ENCODE measurements at places on chromosomes 1 and 21.

DNA sequence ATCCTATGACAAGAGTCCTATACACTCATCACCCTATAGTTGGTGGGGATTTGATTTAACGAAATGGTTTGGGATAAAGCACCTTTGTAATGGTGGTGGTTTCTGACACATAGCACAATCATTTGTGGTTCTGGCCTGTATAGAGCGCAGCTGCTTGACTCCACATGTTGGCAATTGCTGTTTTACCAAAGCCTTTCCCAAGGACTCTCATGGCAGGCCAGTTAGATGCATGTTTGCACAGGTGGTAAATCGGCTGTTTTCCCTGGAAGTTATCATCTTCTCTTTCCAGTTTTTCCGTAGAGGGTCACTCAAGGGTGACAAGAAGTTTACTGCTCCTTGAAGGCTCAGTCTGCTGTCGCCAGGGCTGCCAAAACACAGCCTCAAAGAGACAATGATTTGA lies 17.1 kb upstream of the XPR1 start:
- no peak for DNase-seq

DNA sequence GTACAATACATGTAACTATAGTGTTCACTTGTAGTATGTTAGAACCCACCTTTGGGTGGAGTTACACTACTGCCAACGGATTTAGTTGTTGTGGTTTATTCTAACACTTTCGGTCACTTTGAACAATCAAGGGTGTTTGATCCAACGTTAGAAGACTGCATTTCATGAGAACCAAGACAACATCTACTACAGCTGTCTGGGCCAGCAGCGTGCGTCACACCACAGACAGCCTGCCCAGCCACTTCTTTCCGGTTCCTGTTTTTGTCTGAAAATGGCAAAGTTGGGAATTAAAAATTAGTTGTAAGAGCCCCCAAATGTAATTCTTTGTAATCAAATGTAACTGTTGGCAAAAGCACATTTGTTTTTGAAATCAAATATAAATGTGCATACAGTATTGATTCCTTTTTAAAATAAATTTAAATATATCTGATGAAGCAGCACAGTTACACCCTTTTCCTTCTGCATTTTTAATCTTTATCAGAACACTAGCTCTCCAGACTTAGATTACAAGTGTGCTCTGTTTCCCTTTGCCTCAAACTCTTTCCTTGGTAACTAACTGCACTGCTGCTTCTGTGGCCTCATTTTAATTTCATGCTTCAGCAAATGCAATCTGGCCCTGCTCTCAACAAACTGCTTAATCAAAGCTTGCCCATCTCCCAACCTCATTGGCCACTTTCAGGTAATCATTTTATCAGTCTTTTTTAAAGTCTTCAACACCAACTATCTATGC lies 86.6 kb upstream of the DPH5 start:
- DNase-seq, result no peak

DNA sequence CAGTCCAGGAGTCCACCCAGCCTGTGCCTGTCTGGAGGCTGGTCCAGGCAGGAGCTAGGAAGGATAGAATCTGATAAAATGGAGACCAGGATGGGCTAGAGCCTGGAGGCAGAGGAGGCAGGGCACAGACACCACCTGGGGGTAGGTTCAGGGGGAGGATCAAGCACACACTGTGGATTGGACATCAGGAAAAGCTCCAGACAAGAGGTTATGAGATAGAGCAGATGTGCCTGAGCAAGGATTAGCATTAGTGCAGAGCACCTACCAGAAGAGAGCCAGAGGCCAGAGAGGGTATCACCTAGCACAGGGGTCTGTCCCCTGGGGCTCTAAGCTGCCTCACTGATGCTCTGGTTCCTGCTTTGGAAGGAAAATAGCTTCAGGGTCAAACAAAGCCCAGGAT lies 216.7 kb upstream of the ZC3H12A start:
- DNase-seq, result no peak

GRCh38 chr1:41476807-41477361 lies 7.6 kb downstream of the EDN2 start:
- no peak for DNase-seq

DNA sequence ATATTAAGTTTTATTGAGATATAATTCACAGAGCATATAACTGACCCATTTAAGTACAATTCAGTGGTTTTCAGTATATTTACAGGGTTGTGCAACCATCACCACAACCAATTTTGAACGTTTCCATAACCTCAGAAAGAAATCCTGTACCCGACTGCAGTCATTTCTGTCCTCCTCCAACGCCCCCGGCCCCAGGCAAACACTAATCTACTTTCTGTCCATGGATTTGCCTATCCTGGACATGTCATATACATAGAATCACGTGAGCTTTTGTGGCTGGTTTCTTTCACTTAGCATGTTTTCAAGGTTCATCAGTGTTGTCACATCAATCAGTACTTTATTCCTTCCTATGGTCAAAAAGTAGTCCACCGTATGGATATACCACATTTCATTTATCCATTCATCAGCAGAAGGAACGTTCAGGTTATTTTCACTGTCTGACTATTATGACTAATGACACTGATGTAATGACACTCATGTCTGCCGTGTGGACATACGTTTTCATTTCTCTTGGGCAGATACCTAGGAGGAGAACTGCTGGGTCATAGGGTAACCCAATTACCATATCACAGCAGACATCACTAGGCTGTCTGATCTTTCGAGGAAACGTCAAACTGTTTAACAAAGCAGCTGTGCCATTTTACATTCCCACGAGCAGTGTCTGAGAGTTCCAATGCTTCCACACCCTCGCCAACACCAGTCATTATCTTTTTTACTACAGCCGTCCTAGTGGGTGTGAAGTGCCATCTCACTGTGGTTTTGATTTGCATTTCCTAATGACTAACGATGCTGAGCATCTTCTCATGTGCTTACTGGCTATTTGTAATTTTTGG lies 30.8 kb downstream of the MRPL37 start:
- no peak for DNase-seq

DNA sequence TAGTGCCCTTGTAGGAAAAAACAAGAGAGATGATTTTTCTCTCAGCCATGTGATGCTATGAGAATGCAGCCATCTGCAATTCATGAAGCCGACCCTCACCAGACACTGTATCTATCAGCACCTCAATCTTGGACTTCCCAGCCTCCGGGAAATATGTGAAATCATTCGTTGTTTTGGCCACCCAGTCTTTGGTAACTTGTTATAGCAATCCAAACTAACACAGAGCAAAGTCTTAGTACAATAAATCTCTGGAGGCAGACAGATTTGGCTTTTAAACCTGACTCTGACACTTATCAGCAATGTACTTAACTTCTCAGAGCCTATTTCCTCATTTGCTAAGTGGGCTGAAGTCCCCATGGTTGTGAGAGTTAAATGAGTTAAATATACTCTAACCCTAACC lies 5.1 kb upstream of the MED18 start:
- DNase-seq, result no peak

- DNase-seq, result peak; percentile 65
Measured at GRCh38 chr1:181083842-181084605, 4.5 kb upstream of the IER5 start.

DNA sequence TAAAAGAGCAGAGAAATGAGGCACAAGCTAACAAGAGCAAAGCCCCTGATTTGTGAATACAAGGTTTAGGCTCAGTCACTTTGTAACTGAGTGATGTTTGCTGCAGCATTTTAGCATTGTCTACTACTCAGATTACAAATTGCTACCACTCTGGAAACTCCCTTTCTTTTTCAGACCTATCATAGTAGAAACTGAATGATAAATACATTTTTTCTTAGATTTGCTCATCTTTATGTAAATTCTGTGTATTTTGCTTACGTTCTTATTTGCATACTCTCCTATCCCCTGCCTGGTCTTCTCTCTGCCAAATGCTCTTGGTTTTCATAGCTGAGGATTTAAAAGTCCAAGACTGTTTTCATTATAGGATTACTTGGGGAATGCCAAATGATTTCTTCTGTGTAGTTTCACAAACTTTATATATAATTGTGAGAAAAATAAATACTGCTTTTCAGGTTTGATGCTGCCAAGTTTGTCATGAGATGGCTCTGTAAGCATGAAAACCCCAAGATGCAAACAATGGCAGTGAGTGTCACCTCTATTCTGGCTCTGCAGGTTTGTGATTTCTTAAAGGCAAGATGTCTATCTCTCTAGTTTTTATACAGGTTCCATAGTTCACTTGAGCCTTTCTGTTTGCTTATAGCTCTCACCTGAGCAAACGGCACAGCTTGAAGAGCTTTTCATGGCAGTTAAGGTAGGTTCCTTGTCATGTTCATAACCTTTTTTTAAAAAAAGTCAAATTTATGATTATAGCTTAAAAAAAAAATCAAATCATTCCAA lies 24.7 kb downstream of the ZYG11A start:
- DNase-seq, result no peak

- no peak for DNase-seq
Measured at GRCh38 chr21:35727830-35728229, 332.5 kb downstream of the SETD4 start.

DNA sequence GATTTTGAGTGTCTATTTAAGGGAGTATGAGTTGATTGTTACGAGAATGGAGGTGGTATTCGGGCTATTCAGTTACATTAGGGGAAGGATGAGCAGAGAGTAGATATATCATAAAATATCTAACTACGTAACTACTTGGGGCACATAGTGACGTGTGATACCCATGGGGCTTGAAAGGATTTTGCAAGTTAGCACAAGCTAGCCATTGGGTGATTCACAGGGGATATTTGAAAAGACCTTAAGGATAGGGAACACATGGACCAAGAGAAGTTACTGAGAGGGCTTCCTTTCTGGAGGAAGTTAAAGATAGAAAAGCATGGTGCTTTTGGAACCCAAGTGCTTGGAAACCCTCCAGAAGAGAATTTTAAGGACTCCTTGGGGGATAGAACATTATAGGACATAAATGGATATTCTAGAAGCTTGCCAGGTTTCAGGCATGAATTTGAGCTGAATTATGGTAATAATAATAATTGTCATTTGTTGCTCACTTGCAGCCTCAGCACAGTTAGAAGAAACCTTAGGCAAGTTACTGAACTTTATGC lies 5.4 kb downstream of the DISP1 start:
- no peak for DNase-seq

- peak; percentile 71 for DNase-seq
Measured at GRCh38 chr1:153535242-153536011, at the start of gene S100A6. S100A6 (minus strand) TSS chr1:153535991; CDS start chr1:153535339, 652 bp downstream.

GRCh38 chr1:42211224-42211623 lies 46.7 kb upstream of the GUCA2A start:
- DNase-seq, result no peak

GRCh38 chr1:73907051-73907450 lies 290.9 kb downstream of the LRRIQ3 start:
- DNase-seq, result no peak

GRCh38 chr1:223006917-223007648 lies 136.0 kb downstream of the TLR5 start:
- no peak for DNase-seq

- no peak for DNase-seq
Measured at GRCh38 chr1:110200666-110201065, 9.4 kb upstream of the KCNC4 start.

DNA sequence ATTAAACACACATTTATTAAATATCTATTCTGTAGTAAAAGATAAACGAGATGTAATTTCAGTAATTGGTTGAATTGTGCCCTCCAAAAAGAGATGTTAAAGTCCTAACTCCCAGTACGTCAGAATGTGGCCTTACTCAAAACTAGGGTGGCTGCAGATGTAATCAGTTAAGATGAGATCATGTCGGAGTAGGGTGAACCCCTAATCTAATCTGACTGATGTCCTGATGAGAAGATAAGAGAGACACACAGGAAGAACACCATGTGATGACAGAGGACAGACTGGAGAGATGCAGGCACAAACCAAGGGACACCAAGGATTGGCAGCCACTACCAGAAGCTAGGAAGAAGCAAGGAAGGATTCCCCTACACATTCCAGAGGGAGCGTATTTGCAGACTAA lies 104.1 kb downstream of the SLC25A24 start:
- DNase-seq, result no peak

DNA sequence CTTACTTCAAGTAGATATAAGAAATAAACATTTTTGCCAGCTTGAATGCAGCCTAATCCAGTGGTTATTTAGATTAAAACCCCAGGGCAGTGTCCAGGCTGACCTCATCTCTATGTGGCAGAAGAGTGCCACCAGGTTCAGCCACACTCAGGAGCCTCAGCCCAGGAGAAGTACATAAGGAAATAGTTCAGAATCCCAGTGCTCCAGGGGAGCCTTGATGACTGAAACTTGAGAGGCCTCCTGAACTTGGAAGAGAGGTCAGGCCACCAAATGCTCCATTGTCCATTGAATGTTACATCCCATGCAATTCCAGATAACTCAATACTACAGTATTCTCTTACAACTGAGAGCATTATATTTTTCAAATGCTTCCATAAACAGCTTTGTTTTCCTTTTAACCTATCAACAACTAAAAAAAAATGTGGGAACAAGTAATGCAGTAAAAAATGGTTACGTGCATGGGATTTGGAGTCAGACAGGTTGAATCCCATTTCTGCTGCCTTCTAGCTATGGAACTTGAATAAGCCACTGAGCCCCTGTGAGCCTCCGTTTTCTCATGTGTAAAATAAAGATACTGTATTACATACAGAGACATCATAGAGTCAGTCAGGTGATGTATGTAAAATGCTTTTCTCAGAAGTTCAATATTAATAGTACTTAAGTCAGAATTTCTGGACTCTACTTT lies 248.0 kb downstream of the PLPP3 start:
- peak; percentile 20 for DNase-seq

DNA sequence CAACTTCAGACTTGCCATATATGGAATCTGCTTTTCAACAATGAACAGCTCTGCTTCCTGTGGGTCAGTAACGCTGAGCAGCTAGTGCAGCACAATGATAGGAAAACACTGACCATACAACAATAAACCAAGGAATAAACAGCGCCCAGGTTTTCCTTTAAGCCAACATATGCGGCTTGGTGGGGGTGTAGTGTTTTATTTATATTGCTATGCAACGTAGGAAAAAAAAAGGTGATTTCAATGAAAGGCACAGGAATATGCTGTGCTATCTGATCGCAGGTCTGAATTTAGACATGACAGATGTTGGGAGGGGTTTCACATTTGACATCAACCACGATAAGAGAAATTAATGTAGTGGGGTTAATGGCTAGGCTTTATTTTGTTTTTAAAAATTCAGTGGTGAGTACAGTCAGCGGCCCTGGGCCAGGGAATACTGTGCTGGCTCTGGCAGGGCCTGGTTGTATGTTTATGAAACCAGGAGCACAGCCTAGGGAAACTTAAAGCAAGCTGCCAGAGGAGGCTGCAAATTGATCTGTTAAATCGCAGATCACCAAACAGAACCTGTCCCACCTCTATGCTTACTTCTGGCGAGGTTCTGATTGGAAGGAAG lies 4.3 kb downstream of the TSPAN2 start:
- DNase-seq, result no peak

DNA sequence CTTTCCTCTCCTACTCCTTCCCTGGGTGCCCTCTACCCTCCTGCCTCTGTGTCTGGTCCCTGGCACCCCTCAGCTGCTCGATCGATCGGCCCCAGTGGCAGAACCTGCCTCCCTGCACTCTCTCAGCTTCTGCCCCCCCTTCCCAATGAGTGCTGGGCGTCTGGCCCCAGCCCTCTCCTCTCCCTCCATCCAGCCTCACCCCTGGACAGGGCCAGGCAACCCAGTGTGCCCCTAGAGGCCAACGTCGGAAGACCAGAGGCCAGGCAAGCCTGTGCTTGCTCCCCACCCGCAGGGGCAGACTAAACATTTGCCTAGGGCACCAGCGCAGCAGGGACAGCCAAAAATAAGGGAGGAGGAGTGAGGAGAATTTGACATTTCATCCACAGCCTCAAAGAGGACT lies 43.5 kb downstream of the LGR6 start:
- DNase-seq, result peak; percentile 81

Data from Calu3 (cell line).